ENCODE measurements at places on chromosomes 1 and 21.

- no peak for DNase-seq
Measured at GRCh38 chr1:66315671-66316070, 218.3 kb upstream of the SGIP1 start.

DNA sequence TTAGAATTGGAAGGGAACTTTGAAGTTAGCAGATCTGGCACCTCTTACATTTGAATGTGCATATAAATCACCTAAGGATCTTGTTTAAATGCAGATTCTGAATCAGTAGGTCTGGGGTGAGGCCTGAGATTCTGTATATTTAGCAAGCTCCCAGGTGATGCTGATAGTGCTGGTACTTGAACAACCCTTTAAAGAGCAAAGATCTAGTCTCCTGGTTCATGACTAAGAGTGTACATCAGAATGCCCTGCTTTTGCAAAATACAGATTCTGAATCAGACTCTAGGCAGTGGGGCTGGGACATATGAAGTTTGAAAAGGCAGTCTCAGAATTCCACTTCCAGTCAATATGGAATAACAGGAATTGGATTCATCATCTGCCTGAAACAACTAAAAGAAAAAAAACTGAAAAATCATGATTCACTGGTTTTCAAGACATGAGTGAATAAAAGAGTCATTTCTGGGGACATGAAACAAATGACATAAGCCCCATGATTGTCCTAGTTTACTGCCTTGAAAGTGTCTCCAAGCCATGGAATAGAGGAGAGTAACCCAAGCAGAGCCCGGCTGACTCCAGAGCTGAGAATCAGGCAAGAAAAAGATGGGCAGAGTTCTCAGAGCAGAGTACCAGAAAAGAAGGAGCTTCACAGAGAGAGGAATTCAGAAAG is 149.6 kb upstream of the SGIP1 start:
- DNase-seq, result no peak

GRCh38 chr1:8533124-8533523 is 215.2 kb downstream of the SLC45A1 start:
- peak; percentile 17 for DNase-seq

GRCh38 chr1:220887520-220888416 is 8.5 kb downstream of the HLX start:
- DNase-seq, result no peak

DNA sequence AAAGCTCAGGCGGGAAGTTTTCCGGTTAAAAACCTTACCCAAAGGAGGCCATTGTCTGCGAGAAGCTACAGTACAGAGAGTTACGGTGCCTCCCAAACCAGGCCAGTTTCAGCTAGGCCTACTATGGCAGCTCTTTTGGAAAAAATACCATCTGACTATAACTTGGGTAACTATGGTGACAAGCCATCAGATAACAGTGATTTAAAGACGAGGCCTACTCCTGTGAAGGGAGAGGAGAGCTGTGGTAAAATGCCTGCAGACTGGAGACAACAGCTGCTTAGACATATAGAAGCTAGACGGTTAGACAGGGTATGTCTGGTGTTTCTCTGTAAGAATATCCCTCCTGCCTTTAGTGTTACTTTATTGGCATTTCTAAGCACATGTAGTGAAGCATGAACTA is 165.9 kb downstream of the LRRC40 start:
- DNase-seq, result no peak

GRCh38 chr1:82139751-82140468 is 339.2 kb downstream of the ADGRL2 start:
- no peak for DNase-seq

Measured in CD4-positive, alpha-beta T cell treated with Interleukin-6 for 4 hours (primary cell).